Fibroblast of skin of left biceps (primary cell): ENCODE measurements at places on chromosomes 2 and 18.
A peak's percentile ranks its signal among the peaks of the same experiment; 100 is the strongest.

GRCh38 chr2:98623657-98624056 lies 15.3 kb downstream of the UNC50 start:
- DNase-seq, result no peak

DNA sequence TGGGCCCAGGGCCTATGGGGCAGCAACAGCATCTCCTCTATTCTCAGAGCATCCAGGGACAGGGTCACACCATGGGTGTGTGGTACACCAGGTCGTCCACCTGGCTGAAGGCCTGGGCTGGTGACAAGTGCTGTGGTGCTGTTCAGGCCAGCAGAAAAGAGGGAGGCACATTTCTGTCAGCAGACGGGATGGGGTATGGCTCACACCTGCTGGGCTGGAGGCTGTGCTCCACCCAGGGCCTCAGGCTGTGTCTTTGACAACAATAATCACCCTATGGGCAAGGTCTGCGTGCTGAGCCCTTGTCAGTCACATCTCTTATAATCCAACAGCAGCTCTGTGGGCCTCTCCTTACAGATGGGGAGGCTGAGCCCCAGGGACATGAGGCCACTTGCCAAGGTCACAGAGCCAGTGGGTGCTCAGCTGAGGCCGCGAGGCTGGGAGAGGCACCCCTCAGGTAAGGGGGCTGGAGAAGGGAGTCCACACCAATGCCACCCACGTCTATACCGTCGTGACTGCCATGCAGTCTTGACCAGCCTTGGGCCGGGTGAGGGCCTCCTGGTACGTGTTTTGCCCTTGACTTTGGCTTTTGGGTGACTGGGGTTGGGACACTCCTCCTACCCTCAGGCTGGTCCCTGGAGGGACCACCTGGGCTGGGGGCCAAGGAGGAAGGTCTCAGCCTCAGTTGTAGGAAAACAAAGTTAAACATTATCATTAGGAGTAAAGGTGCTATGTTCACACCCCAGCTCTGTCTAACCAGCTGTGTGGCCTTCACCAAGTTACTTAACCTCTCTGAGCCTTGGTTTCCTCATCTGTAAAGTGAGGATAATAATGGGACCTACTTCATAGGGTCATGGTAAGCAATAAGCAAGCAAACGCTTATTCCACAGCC lies 5.6 kb upstream of the HS6ST1 start:
- DNase-seq, result no peak

GRCh38 chr2:62197011-62197924 lies 1.4 kb downstream of the B3GNT2 start:
- no peak for DNase-seq

DNA sequence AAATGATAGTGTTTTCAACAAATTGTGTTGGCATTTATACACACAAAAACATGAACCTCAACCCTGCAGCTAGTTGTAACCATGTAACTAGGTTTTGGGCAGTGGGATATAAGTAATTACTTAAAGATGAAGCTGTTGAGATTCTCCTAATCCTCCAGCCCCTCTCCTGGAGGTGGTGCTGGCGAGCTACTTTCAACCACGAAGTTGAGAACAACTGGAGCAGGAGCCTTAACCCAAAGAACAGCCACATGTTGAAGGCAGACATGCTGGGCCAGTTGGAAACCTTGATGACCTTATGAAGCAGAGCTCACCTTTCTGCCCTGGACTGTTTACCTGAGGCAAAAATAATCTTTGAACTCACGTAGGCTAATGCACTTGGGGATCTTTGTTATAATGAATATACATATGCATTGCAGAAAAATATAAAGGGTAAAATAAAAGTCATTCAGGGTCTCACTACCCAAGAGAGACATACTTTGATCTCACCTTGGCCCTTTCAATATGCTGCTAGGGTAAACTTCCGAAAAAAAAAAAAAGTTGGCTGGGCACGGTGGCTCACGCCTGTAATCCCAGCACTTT lies 89.6 kb upstream of the NPAS2 start:
- DNase-seq, result no peak

GRCh38 chr2:68272246-68272994 lies 20.1 kb upstream of the PPP3R1 start:
- no peak for DNase-seq

DNA sequence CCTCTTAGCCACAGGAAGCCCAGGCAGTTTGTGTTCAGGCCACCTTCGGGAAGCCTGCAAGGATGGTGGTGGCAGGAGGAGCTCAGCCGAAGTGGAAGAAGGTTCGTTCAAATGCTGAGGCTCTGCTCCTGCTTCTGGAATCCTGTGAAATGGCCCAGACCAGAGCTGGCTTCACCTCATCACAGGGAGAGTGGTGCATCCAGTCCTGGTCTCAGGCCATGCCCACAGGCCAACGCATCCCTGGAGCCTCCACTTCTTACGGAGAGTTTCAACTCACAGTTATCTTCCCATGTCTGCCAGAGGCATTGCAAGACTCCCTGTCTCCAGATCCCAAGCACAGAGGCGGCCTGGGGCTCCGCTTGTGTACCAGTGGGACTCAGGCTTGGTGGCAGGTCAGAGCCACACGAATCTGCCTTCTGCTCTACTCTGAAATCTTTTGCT lies 82.3 kb downstream of the NDUFA10 start:
- DNase-seq, result no peak

DNA sequence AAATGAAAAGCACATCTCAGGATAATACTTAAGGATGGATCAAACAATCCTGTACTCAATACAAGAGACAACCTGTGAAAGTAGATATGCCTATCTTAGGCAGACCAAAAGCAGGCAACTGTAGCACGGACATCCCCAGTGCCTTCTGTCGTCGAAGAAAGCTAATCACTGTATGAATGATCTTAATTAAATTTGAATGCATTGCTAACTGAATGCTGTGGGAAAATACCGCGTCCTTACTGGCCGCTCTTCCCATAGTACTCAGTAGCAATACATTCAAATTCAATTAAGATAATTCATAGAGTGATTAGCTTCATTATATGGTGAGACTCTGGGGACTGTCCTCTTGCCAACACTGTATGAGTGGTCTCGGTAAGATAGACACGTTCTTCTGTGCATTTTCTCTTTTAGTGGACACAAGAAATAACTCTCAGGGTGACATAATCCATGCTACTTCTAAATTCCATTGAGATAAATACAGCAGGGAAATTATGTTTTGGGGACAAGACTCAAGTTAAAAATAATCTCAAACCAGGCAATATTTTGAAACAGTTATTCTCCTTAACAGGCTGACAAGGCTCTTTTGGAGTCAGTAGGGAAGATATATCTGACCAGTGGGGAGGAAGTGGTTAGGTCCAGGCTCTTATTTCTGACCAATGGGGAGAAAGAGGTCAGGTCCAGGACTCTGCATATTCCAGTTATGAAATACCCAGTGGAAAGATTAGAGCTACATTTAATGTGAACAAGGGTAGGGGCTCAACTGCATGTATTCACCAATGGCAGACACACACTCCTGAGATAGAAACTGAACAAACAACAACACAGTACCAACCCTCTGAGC lies 97.3 kb downstream of the DOCK10 start:
- no peak for DNase-seq

- no peak for DNase-seq
These were observed 55.9 kb upstream of the HAAO start for GRCh38 chr2:42848265-42848664.

DNA sequence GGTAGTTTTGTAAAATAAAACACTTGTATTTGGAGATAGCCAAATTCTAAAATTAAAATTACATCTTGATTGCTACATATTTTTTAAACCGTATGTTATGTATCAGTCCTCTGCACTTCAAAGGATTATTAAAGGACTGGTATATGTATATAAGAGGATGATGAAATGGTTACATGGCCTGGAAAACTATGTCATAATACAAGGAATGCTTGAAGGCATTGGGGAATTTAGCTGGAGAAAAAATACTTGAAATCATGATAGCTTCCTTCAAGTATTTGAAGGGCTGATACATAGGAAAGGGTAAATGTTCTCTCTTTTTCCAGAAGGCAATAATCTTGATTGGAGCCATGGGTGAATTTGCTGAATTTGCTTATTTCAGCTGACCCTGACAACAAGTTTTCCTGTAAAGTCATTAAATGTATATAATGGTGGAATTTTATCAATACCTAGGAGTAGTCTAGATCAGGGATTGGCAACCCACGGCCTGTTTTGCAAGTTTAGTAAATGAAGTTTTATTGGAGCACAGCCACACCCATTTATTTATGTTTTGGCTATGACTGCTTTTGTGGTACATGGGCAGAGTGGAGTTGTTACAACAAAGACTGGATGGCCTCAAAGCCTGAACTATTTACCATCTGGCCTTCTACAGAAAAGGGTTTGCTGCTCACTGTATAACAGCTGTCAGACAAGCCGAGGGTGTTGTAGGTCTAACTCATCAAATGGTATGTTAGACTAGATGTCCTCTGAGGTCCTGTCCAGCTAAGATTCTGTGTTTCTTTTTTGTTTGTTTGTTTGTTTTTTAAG lies 34.4 kb downstream of the ACYP2 start:
- DNase-seq, result peak; percentile 47

GRCh38 chr2:197356136-197356535 lies 45.6 kb upstream of the ANKRD44 start:
- no peak for DNase-seq

GRCh38 chr2:71882949-71883472 lies 264.7 kb downstream of the CYP26B1 start:
- DNase-seq, result no peak

GRCh38 chr2:120247851-120248250 lies 4.8 kb upstream of the RALB start:
- DNase-seq, result no peak

DNA sequence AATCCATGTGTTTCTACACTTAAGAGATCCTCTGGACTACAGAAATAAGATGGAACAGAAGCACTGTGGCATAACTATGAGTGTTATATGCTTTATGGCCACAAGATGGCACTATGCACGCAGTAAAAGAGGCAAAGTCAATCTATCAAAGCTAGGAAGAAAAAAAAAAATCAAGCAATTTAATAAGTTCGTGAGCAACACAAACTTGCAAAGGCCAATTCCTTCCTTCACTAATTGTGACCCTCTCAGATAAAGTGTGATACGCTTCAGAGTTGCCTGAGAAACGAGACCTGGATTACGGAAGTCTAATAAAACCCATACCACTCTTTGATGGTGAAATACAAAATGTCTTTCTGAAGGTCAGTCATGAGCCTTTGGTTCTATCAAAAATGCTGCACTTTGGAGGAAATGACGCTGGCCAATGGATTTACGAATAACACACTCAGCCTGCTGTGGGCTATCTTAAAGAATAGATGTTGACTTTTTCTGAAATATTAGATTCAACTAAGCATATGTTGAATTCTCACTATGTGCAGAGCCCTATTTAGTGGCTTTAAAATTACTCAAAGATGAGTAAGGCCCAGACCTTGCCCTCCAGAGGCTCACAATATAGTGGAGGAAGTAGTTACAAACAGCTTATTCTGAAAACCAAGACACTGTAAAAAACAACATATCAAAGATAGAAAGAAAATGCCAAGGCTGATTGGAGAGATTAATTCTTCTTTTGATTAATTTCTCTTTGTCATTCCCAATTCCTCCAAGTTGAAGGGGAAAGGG lies 35.5 kb upstream of the TTR start:
- DNase-seq, result peak; percentile 22

GRCh38 chr2:140247451-140248195 lies 1467.4 kb upstream of the NXPH2 start:
- DNase-seq, result no peak

- no peak for DNase-seq
These were observed 44.9 kb downstream of the NCKAP5 start for GRCh38 chr2:133523406-133523805.

DNA sequence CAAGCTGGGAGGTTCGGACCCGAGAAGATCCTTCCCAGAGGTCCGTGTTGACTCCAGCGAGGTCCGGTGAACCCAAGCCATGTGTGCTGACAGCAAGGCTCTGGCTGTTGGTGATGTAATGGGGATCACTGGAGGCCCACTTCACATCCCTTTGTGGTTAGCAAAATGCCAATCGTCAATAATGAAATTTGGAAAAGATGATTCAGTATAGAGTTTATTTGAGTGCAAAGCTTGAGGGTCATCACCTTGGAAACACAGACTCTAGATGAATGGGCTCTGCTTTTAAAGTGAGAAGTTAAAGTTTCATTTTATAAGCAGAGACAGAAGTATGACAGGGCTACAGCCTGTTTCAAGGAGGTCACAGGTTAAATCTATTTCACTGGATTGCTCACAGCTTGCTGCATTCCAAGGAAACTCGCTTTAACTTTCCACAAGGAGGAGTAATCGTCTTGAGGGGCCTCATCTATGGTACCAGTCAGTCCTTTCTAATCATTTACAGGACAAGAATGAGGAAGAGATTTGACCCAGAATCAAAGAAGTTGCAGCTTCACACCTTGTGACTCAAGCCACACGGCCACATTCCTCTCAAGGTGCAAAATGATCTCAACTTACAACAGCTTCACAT lies 140.5 kb downstream of the TPO start:
- peak; percentile 56 for DNase-seq

DNA sequence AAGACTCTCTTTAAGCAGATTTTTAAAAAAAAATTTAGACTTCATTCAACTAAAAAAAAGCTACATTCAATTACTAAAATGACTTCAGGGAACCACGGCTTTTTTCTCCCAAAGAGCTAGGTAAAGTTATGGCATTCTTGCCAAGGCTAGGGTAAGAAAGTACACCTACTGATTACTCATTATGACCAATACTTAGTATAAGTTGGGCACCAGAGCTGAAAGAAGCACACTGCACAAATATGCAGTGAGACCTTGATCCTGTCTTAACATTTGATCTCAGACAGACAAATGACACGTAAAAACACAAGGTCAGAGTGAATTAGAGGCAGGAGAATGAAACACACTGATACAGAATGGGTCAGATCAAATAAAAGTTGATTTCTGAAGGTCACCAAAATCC lies 88.7 kb downstream of the THADA start:
- no peak for DNase-seq

- DNase-seq, result no peak
These were observed 64.7 kb upstream of the HNRNPA3 start for GRCh38 chr2:177147834-177148445.

DNA sequence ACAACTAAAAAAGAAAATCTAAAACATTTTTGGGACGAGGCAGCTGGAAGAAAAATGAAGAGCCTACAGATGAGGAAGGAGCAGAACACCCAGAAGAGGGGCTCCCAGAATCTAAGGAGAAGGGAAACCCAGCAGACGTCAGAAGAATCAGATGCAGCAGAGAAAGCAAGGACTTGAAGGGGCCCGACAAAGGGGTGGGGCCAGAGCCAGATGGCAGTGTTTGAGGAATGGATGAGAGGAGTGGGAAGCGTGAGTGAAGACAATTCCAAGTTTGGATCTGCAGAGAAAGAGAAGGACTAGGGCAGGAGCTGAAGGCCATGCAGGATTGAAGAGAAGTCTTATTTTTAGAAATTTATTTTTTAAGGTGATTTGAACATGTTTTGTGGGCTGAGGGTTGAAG lies 19.3 kb downstream of the PTMA start:
- DNase-seq, result no peak

DNA sequence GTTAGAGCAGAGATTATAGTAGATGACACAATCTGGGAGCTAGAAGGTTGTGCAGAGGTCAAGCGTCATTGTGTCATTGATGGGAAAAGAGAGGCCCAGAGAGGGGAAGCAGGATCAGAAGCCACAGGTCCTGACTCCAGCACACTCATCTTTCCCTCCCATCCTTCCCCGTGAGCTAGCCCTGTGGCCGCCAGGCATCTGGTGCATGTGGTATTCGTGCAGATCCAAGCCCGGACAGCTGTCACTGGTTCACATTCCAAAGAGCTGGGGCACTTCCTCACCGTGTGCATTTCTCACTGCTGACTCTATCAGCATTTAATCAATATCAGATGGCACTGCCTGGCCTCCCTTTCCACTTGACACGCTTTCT lies 94.1 kb upstream of the THOC1 start:
- DNase-seq, result peak; percentile 98
